Gastroesophageal sphincter (tissue), 4 donors: ENCODE measurements at places on chromosomes 7 and 10. TPM values are rescaled to one million over a fixed set of nuclear protein-coding genes. Genes with fewer than 3 reads are reported as not detected.

EIF5AL1 gene
- total RNA-seq = 0.20 TPM

- no peak for ATAC-seq
These were observed 315.7 kb downstream of the EXOC4 start for GRCh38 chr7:133568544-133568943.

- ATAC-seq = peak; percentile 95
These were observed 120.6 kb downstream of the LYZL1 start for GRCh38 chr10:29409241-29410054.

GRCh38 chr7:131859147-131859821, 302.9 kb upstream of the PODXL start:
- ATAC-seq = peak; percentile 60

PTF1A gene
- not detected for total RNA-seq

GRCh38 chr7:38955892-38956291, 21.8 kb upstream of the POU6F2 start:
- no peak for ATAC-seq

FBXO24 gene
- total RNA-seq = 1.8 TPM

DNA sequence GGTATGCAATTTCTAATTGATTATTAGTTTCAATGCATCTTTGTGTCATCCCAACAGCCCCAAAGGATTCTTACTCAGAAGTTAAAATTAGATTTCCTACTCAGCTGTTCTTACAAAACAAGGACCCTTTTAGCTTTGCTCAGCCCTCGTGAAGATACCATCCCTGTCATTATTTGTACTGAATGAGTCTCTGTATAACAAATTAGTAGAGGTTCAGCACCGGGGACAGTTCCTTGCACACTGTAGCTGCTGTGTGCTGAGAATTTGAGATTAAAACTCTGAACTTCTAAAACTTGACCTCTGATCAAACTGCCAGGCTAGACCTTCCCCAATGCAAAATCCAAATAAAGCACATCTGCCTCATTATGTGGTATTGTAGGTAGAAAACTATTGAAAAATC, 299.1 kb downstream of the LHFPL3 start:
- ATAC-seq = no peak

VAX1 gene
- total RNA-seq = not detected

DNA sequence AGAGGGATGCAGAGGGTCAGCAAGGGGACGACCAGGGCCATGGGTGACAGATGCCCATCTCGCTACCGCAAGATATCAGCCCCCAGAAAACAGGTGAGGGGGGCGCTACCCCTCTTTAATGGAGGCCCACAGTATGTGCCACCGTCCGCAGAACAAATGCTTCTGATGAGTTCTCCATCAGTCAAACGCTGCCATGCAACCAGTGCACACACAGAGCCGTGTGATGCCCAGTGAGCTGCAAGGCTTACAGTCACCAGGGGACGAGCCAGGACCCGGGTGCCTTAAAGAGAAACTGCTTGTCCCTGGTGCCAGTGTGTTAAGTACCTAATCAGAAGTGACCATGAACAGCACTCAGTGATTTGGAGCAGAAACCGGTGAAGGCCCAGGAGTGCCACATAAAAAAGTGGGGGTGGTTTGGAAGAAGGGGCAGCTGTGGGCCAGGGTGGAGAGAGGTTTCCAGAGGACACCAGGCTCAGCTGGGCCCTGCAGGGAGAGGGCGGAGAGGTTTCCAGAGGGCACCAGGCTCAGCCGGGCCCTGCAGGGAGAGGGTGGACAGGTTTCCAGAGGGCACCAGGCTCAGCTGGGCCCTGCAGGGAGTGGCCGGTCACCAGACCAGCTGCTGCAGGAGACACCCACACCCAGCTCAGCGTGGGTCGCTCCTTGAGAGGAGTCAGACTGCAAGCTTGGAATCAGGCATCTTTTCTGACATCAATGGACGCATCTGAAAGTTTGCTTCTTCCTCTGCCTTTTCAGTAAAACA, 50.9 kb downstream of the TCERG1L start:
- no peak for ATAC-seq

DNA sequence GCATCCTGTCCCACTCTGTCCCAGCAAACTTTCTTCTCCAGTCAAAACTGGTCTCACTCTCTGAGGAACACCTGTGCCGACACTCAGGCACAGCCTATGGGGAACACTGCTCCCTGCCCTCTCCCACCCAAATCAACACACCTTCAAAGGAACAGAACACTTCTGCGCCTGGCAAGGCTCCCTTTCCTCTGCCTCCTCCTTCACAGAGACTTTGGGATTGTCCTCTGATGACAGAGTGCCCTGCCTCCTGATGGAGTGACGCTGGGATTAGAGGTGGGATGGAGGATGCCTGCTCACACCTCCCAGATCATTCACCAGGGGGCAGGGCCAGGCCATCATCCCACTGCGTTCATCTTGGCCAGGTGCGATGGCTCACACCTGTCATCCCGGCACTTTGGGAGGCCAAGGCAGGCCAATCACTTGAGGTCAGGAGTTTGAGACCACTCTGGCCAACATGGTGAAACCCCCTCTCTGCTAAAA, 26.5 kb downstream of the KLF6 start:
- no peak for ATAC-seq

COMTD1 gene
- 25.8 TPM for total RNA-seq

AQP1 gene
- 589 TPM for total RNA-seq

GRCh38 chr10:23379686-23380085, 35.1 kb upstream of the C10orf67 start:
- no peak for ATAC-seq

IDI2 gene
- total RNA-seq = not detected

GJD4 gene
- not detected for total RNA-seq

TMEM236 gene
- total RNA-seq = 0.94 TPM

LMTK2 gene
- 16.0 TPM for total RNA-seq

DNA sequence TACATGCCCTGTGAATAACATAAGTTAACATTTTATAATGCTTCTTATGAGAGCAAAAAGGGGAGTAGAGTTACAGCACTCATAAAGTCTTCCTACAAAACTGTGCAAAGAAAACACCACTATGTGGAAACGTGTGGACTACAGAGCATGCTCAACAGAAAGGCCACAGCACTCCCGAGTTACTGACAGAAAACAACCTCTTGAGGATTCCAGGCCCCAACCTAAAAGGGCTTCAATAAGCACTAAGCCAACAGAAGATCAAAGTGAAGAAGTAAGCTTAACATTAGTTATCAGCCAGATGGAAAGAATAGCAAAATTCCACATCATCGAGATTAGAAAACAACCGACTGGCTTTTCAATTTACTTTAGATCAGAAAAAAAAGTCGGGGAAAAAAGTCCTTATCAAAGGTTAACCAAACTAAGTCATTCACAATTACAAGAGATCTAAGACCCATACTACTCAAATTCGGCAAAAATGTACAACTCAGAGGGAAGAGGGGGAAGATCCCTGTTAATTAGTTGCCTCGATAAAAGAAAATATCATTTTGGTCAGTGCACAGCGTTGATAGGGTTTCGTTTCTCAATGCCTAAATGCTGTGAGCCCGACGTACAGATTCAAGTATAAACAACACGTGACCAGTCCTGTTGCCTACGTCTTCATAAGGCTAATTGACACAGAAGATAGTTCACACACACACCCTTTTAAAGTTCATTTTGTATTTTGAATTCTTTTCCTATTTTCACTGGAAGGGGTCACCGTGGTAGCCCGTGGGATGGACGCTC, 1.4 kb downstream of the KBTBD2 start:
- ATAC-seq = no peak

KIN gene
- total RNA-seq = 12.8 TPM

DNA sequence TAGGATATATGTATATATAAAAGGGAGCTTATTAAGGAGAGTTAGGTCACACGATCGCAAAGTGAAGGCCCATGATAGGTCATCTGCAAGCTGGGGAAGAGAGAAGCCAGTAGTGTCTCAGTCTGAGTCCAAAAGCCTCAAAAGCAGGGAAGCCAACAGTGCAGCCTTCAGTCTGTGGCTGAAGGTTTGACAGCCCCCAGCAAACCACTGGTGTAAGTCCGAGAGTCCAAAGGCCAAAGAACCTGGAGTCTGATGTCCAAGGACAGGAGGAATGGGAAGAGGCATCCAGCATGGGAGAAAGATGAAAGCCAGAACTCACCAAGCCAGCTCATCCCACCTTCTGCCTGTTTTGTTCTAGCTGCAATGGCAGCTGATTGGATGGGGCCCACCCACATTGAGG, 88.9 kb upstream of the TBX20 start:
- ATAC-seq = no peak

DNA sequence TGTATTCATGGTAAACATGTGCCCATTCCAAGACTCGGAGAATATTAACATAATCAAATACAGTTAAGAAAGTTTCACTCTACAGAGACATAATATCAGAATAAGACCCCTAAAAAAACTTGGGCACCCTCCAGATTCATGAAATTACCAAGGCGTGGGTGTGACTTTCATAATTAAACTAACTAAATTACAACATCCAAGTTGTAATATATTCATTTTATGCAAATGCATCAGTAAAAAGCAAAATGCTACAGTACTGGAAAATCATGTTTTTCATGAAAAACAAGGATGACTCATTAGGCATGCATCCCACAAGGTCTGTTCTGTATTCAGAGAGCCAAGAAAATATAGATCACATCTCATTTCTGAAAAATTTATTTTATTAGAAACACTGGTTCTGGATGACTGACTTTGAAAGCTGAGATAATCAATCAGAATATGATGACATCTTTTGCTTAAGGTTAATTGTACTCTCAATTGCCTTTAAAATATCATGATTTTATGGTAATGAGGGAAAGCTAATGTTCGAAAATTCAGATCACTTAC, 248.8 kb upstream of the SMIM30 start:
- no peak for ATAC-seq

C10orf53 gene
- not detected for total RNA-seq

GRCh38 chr7:57385668-57386067, 64.3 kb upstream of the ZNF716 start:
- no peak for ATAC-seq

DNA sequence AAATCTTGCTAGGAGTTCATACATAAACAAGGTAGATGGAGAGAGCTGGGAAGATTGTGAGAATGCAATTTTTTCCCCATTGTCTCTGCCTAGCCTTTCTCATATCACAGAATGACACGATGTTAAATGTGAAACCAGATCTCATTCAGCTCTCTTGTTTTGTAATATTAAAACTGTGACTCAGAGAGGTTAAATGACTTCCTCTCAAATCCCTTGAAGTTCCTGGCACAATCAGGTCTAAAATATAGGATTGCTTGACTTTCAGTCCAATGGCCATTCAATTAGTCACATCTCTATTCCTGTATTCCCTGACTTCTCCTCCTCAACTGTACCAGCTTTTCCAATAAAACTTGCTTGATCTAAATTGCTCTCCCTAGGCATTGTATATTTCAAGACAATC, 3.1 kb downstream of the ANKRD22 start:
- no peak for ATAC-seq

GRCh38 chr10:26982058-26982457, 118.2 kb downstream of the ANKRD26 start:
- no peak for ATAC-seq
